ENCODE measurements at places on chromosomes 5 and 9.

- no peak for DNase-seq
Measured at GRCh38 chr5:160802592-160802991, 49.4 kb downstream of the ATP10B start.

DNA sequence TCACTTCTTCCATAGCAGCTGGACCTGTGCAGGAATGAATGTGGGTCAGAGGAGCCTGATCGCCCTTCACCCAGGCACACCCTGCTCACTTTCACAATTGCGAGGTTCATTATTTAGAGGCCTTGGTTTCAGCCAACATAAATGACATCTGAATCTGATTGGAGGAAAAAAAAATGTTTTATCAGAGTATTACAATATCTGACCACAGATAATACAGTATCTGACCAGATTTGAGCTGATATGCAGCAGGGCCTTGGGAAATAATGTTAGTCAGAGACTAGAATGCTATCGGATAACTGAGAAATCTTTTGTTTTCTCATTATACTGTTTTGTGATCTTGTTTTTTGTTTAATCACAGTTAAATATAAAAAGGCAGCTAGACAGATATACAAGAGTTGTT lies 7.7 kb downstream of the ICE1 start:
- no peak for DNase-seq

DNA sequence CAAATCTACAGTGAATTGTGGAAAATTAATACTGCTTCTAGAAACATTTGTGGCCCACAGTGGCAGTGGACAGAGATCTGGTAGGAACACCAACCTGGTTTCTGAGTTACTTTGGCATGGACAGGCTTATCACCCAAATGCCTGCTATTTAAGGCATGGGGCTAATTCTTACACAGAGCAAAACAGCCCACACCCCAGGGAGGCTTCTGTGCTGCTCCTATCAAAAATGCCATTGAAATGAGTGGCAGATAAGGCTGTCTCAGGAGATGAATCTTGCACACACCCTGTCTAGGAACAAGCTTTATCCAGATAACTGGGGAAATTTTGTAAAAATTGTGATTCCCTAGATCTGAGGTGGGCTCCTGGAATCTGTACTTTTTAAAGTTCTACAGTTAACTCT lies 307.1 kb downstream of the TLE1 start:
- DNase-seq: no peak

DNA sequence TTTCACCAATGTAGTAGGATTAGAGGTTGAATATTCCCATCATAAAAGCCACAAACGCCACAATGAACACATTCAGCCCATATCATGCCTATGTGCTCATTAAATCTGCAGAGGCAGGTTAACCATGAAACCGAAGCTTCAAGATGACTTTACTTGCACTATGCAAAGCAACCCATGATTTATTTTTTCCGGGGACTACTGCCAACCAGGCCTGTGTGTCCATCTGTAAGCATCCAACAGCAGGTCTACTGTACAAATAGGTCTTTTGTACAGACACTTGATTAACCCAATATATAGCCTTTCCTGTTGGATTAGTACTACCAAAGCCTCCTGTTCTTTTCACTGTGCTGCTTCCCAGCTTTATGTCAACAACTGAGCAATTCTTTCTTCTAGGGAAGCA lies 104.9 kb upstream of the CDH10 start:
- DNase-seq: no peak

DNA sequence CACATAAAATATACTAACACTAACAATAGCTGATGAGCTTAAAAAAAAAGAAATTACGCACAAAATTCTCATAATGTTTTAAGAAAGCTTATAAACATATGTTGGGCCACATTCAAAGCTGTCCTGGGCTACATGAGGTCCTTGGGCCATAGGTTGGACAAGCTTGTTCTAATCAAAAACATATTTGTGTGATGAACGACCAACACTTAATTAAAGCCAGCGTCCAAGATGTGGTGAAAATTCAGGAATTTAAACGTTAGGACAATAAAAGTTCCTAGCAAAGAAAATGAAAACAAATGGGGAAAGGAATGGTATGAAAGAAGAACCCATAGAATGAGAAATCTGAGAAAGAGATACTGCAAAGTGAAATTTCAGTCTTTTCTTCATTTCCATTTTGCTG lies 429.6 kb upstream of the DMAC1 start:
- no peak for DNase-seq

GRCh38 chr5:138900281-138900965 lies 25.3 kb upstream of the LRRTM2 start:
- no peak for DNase-seq

- no peak for DNase-seq
Measured at GRCh38 chr9:26260238-26260637, 582.0 kb upstream of the TUSC1 start.

- peak; percentile 68 for DNase-seq
Measured at GRCh38 chr9:135152614-135153334, 65.3 kb downstream of the OLFM1 start.

- no peak for DNase-seq
Measured at GRCh38 chr9:136779808-136780207, 11.3 kb upstream of the TMEM141 start.

GRCh38 chr5:143161885-143162540 lies 241.5 kb downstream of the NR3C1 start:
- DNase-seq: no peak

All from GM23338 (cell line).